ENCODE measurements at places on chromosomes 13 and 19.

DNA sequence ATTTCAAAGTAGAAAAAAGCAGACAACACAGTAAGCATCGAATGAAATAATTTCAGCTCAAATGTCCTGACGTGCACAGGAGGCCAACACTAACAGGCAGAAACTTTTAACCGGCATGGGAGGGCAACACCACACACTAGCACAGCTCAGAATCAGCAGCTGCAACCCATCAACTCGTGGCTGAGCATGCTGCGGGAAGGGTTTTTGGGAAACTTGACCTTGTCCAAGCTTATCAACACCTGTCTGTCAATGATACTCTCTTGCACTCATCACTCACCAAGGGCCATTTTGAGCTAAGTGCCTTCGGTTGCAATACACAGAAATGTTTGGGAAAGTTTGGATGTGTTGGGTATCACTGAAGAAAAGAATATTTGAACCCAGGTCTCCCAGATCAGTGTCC lies 483.7 kb downstream of the TSHZ3 start:
- DNase-seq: no peak

DNA sequence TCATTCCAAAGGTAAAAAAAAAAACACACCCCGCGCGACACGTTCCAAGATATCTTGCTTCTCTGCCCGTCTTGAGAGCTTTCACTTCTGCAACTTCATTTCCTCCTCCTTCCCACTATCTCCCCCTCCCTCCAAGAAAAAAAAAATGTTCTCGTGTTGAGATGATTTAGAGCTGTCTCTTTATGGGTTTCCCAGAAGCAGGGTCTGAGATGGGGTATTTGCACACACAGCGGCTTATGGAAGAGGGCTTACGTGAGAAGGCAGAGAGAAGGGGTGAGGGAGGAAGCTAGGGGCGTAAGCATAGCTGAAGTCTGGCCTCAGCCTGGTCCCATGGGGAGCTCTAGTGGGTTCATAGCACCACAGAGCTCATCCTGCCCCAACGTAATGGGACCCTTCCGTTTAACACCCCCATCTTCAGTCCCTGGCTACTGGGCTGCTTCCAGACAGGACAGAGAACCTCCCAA lies 31.3 kb upstream of the USE1 start:
- DNase-seq: no peak

DNA sequence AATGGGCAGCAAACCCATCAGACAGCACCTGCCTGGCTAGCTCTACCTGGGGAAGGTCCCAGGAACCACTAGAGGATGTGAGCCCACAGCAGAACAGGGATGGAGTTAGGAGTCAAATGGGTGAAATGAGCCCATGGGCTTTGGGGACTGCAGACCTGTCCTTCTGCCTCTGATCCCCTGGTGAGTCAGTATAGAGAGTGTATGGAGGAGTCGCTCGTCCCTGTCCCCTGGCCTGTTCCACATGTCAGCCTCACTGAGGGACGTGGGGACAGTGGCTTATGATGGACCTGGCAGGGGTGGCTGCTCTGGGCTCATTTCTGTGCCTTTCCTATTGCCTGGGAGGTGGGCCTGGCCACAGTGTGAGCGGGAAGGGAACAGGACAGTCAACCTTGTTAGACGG lies 4.0 kb downstream of the CEACAM1 start:
- DNase-seq: no peak

GRCh38 chr13:67369895-67370660 lies 139.9 kb upstream of the PCDH9 start:
- no peak for DNase-seq

- DNase-seq: no peak
These were observed 11.9 kb downstream of the GADD45B start for GRCh38 chr19:2487842-2488241.

DNA sequence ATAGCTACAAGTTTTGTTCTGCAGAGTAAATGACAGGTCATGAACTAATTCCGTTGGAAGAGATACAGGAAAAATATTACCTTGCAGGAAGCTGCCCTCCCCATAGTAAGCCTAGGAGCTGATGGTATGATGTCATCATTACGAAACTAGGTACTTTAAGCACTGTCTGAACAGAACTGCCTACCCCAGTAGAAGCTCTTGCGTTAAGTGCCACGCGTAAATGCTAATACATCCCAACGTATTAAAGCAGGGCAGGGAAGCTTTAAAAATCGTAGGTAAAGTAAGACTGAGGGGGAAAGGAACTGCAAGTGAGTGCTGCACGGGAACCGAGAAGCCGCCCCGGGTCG lies 572 bp downstream of the UGGT2 start:
- no peak for DNase-seq

Measured in cortex of kidney (tissue), 1 donor.